Thoracic aorta endothelial cell (primary cell): ENCODE measurements at places on chromosomes 3 and 15. TPM values are rescaled to one million over a fixed set of nuclear protein-coding genes. Genes with fewer than 3 reads are reported as not detected.

PML gene
- 54.9 and 65.4 TPM in 2 replicates for total RNA-seq

RETNLB gene
- total RNA-seq, result not detected in 2 replicates

KLHL6 gene
- total RNA-seq, result 15.7 and 23.4 TPM in 2 replicates

AGBL1 gene
- total RNA-seq, result not detected in 2 replicates

SPESP1 gene
- total RNA-seq, result 2.1 and 3.4 TPM in 2 replicates

SPTBN5 gene
- total RNA-seq, result 8.5 TPM in 2 replicates

SATB1 gene
- total RNA-seq, result 14.5 and 15.7 TPM in 2 replicates

KBTBD13 gene
- not detected in 2 replicates for total RNA-seq

ABI3BP gene
- total RNA-seq, result 36.0 and 40.6 TPM in 2 replicates
